Thyroid gland (tissue), 4 donors: ENCODE measurements at places on chromosomes 1 and 21.

DNA sequence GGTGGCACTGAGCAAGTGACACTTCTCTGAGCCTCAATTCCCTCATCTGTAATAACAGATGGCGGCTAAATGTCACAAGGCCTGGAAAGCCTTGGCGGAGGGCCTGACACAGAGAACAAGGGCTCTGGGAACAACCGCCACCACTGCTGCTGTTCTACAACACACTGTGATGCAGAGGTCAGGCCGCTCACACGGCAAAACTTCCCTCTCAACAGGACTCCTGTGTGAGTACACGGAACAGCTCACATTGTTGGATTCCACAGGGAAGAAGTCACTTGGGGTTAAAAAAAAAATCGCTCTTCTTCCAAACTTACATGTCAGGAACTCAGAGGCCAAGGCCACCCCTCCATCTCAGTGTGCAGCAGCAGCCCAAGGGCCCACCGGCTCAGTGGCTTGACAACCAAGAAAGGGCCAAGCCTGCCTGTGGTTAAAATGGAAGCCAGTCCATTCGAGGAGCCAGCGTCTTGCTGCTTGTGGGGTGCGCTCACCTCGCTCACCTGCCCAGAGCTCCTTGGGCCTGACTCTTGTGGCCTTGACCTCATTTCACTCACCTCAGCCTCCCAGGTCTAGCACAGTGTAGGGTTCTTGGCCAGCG, 101.1 kb downstream of the RAVER2 start:
- DNase-seq = no peak
- H3K27ac ChIP-seq = no peak overlapping the region
- no peaks in the 10 kb centered on the region for H3K4me1 ChIP-seq
- H3K36me3 ChIP-seq = peaks cover 30% of the 10 kb centered on the region
- H3K4me3 ChIP-seq = no peak overlapping the region

- peaks cover 59% of the 10 kb centered on the region for H3K36me3 ChIP-seq
- peaks cover 8% of the 10 kb centered on the region for H3K4me1 ChIP-seq
- no peaks in the 10 kb centered on the region for H3K27me3 ChIP-seq
- DNase-seq = no peak
Measured at GRCh38 chr1:93874025-93874651, 4.9 kb downstream of the DNTTIP2 start.

DNA sequence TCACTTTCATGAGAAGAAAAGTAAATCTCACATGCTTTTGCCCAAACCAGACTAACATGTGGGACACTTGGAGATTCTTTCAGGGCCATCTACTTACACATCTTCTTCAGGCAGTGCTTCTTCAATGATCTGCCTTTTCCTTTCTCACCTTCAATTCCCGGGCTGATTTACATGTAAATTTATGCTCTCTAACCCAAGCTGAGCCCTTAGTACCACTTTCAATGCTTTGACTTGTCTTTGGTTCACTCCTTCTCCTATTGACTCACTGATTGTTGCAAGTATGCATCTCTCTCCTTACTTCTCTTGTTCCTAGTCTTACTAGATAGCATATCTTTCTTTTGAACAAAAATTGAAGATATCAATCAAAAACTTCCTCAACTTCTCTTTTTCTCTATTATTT, 154.2 kb upstream of the DEPDC1 start:
- H3K27ac ChIP-seq = no peak overlapping the region
- no peak for DNase-seq
- H3K4me3 ChIP-seq = no peak overlapping the region

DNA sequence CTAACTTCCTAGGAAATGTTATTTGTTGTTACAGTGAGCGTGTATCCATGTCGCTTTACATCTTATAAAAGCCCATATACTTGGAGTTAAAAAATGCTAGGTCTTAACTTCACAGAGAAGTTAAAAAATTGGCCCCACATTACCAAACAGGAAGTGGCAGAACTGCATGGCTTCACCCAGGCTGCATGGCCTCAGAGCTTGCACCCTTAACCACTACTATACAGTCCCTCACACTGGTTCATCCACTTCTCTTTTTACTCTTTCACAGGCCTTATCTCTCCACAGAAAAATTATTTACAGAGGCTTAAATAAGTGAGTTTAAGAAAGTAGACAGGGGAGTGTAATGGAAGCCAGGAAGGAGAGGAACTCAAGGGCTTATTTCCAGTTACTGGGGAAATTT, 402.5 kb downstream of the HHAT start:
- no peak overlapping the region for H3K27ac ChIP-seq
- H3K4me1 ChIP-seq = no peaks in the 10 kb centered on the region
- H3K36me3 ChIP-seq = no peaks in the 10 kb centered on the region
- no peak overlapping the region for H3K4me3 ChIP-seq
- no peaks in the 10 kb centered on the region for H3K27me3 ChIP-seq

DNA sequence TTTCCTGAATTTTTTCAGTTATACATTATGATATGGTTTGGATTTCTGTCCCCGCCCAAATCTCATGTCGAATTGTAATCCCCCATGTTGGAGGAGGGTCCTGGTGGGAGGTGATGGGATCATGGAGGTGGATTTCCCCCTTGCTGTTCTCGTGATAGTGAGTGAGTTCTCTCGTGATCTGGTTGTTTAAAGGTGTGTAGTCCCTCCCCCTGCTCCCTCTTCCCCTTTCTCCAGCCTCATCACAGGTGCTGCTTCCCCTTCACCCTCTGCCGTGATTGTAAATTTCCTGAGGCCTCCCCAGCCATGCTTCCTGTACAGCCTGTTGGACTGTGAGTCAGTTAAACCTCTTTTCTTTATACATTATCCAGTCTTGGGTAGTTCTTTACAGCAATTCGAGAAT, 93.2 kb upstream of the HNRNPU start:
- H3K27ac ChIP-seq = no peak overlapping the region
- no peaks in the 10 kb centered on the region for H3K36me3 ChIP-seq

DNA sequence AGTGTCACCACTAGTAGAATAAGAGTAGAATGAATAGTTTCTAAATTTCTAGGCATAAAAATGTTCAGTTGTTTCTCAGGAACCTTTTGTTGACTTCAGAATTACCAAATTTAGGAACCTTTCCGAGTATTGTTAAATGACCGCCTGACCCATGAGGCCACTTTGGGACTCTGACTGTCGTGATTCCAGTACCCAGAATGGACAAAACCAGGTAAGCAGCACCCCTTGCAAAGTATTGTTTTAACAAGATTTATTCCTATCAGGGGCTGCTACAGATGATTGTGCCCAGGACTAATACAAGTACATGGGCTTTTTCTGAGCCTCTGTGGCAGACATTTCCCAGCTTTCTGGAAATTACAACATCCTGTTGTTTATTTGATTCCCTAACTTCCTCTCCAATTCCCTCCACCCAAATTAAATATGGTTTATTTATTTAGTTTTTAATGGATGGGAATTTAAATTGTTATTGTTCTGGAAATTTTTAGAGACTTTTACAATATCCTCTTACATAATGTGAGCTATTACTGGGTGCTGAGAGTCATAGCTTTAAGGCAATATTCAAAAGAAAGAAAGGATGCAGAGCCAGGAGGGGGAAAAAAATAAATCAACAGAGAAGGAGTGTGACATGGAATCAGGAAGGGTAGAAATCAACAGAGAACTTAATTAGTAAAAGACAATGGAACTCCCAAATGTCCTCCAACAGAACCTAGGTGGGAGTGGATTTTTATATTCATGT, 37.4 kb upstream of the NTPCR start:
- no peaks in the 10 kb centered on the region for H3K4me1 ChIP-seq
- H3K27ac ChIP-seq = peak overlapping the region; percentile 0
- DNase-seq = no peak

- H3K27me3 ChIP-seq = no peaks in the 10 kb centered on the region
- H3K27ac ChIP-seq = no peak overlapping the region
- no peaks in the 10 kb centered on the region for H3K4me1 ChIP-seq
- H3K36me3 ChIP-seq = no peaks in the 10 kb centered on the region
- H3K4me3 ChIP-seq = no peak overlapping the region
Measured at GRCh38 chr1:168146626-168147025, 9.9 kb upstream of the GPR161 start.

DNA sequence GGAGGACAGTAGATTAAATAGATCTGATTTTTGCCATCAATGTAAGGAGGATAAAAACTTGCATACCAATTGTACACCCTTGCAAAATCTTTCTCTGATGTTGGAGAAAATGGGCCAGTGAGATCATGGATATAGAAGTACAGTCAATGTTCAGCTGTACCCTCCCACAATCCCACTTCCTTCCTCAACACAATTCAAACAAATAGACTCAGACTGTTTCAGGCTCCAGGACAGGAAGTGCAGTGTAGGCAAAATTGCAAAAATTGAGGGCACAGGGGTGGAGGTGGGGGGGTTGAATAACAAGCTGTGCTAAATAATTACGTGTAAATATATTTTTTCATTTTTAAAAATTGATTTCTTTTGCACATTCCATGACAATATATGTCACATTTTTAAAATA, 3.9 kb upstream of the IFI44 start:
- no peak overlapping the region for H3K4me3 ChIP-seq
- no peak overlapping the region for H3K27ac ChIP-seq
- H3K4me1 ChIP-seq = peaks cover 7% of the 10 kb centered on the region

DNA sequence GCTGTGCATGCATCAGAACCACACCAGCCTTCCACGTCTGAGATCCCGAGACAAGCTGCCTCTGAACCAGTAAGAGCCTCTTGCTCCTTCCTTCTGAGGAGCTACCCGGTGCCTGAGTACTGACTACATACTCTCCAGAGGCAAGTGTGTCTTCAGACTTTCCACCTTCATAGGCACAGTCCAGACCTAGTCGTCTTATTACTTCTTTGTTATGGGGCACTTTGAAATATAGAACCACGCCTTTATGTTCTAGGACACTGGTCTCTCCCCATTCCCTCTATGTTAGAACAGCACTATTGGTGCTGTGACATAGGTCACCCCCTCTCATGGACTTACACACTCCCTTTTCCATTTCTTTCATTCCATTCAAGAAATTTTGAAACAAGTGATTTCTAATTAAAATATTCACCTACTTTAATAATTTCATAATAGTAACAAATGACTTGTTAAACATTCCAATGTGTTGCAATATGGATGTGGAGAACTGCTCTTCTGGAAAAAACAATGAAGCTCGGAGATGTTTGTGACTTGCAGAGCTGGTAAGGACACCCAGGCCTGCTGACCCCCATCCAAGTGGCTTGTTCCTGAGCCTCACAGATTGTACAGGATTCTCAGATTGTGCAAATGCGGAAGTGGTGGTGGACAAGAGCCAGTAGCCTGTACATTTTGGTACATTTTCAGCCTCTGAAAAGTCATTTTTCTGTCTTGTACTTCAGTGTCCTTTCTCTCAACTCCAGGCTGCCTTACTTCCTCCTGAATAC, 76.1 kb upstream of the SIPA1L2 start:
- no peak overlapping the region for H3K4me3 ChIP-seq
- H3K4me1 ChIP-seq = peaks cover 4% of the 10 kb centered on the region
- no peaks in the 10 kb centered on the region for H3K36me3 ChIP-seq
- H3K27ac ChIP-seq = no peak overlapping the region

GRCh38 chr1:16184557-16185303, 27.7 kb downstream of the ARHGEF19 start:
- no peak overlapping the region for H3K27ac ChIP-seq
- no peak overlapping the region for H3K4me3 ChIP-seq
- peaks cover 18% of the 10 kb centered on the region for H3K4me1 ChIP-seq
- no peaks in the 10 kb centered on the region for H3K36me3 ChIP-seq
- DNase-seq = no peak

- H3K27ac ChIP-seq = no peak overlapping the region
- H3K36me3 ChIP-seq = peaks cover 20% of the 10 kb centered on the region
- no peaks in the 10 kb centered on the region for H3K4me1 ChIP-seq
- no peak overlapping the region for H3K4me3 ChIP-seq
Measured at GRCh38 chr1:229298887-229299503, 28.1 kb downstream of the RAB4A start.

DNA sequence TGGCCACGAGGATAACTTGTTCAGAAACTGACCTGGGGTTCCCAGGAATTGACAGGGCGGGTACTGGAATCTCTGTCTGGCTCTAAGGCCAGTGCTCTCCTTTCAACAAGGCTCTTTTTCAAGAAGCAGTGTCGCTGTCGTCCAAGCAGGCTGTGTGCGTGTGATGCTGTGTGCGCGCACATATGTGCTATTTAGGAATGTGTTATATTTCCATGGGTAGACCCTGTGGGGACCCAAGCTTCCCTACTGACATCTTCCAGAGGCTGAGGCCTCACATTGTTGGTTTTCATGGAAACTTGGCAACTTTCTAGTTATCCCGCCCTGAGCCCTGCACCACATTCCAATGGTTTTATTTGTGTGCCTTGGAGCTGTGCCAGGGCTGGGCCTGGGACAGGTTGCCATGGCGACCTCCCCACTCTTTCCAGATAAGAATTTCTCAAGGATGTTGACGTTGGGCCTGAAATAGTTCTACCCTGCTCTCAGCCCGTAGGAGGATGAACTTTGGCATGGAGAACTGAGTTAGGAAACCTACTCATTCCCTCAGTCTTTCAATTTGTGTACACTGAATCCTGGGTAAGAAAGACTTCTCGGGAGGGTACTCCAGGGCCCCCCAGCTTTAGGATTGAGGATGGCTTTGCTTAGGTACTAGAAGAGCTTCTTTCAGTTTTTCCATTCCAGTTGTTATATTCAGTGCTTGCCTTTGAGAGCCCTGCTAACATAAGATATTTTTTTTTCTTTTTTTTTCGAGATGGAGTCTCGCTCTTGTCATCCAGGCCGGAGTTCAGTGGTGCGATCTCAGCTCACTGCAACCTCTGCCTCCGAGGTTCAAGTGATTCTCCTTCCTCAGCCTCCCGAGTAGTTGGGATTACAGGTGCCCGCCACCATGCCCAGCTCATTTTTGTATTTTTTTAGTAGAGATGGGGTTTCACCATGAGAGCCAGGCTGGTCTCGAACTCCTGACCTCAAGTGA, 38.8 kb upstream of the SRSF10 start:
- no peak overlapping the region for H3K4me3 ChIP-seq
- no peaks in the 10 kb centered on the region for H3K27me3 ChIP-seq
- DNase-seq = peak; percentile 100
- no peaks in the 10 kb centered on the region for H3K36me3 ChIP-seq
- H3K27ac ChIP-seq = peak overlapping the region; percentile 86

- H3K4me1 ChIP-seq = no peaks in the 10 kb centered on the region
- no peak for DNase-seq
- no peak overlapping the region for H3K27ac ChIP-seq
- H3K4me3 ChIP-seq = no peak overlapping the region
Measured at GRCh38 chr21:24112020-24112419, 1495.3 kb downstream of the MRPL39 start.

GRCh38 chr1:192786576-192786975, 22.3 kb upstream of the RGS2 start:
- H3K27ac ChIP-seq = no peak overlapping the region
- no peak for DNase-seq
- no peaks in the 10 kb centered on the region for H3K36me3 ChIP-seq
- no peaks in the 10 kb centered on the region for H3K27me3 ChIP-seq
- no peak overlapping the region for H3K4me3 ChIP-seq

DNA sequence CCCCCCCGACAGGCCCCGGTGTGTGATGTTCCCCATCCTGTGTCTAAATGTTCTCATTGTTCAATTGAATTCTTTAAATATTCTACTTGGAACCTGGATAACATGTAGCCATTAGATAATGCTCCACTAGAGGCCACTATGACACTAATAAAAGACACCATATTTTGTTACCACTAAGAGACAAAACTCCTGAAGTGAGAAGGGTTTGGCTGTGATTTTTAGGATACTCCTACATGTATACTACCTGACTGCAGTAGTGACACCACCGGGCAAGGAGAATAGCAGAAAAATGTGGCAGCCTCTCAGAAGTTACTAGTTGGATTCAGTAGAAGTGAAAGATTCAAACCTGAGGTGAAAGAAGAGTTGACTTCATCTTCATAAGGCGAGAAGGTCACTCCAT, 36.0 kb downstream of the F5 start:
- no peaks in the 10 kb centered on the region for H3K4me1 ChIP-seq
- H3K27me3 ChIP-seq = no peaks in the 10 kb centered on the region
- H3K36me3 ChIP-seq = no peaks in the 10 kb centered on the region
- no peak for DNase-seq

- H3K4me1 ChIP-seq = no peaks in the 10 kb centered on the region
- no peak overlapping the region for H3K27ac ChIP-seq
- no peak for DNase-seq
- H3K36me3 ChIP-seq = no peaks in the 10 kb centered on the region
Measured at GRCh38 chr1:152533327-152533938, 19.2 kb downstream of the CRCT1 start.
